ENCODE measurements at places on chromosomes 1 and 21. TPM values are rescaled to one million over a fixed set of nuclear protein-coding genes. Genes with fewer than 3 reads are reported as not detected.

DNA sequence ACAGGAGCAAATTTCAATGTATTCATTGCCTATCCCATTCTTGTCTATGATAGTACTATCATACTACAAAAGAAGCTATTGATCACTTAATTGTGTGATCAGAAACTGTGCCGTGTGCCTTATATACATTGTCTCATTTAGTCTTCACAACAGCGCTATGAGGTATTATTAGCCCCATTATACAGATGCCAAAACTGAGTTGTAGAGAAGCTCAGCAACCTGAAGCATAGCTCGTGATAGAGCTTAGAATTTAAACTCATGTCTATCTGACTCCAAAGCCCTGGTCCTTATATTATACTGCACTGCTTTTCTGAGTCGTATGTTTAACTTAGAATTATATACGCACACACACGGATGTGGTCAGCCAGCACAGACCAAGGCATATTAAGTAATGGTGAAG is 315.1 kb downstream of the NFIA start:
- no peaks in the 10 kb centered on the region for H3K36me3 ChIP-seq
- no peaks in the 10 kb centered on the region for H3K4me1 ChIP-seq
- no peak overlapping the region for H3K4me3 ChIP-seq
- DNase-seq, result no peak
- H3K27me3 ChIP-seq, result peaks cover 8% of the 10 kb centered on the region

DNA sequence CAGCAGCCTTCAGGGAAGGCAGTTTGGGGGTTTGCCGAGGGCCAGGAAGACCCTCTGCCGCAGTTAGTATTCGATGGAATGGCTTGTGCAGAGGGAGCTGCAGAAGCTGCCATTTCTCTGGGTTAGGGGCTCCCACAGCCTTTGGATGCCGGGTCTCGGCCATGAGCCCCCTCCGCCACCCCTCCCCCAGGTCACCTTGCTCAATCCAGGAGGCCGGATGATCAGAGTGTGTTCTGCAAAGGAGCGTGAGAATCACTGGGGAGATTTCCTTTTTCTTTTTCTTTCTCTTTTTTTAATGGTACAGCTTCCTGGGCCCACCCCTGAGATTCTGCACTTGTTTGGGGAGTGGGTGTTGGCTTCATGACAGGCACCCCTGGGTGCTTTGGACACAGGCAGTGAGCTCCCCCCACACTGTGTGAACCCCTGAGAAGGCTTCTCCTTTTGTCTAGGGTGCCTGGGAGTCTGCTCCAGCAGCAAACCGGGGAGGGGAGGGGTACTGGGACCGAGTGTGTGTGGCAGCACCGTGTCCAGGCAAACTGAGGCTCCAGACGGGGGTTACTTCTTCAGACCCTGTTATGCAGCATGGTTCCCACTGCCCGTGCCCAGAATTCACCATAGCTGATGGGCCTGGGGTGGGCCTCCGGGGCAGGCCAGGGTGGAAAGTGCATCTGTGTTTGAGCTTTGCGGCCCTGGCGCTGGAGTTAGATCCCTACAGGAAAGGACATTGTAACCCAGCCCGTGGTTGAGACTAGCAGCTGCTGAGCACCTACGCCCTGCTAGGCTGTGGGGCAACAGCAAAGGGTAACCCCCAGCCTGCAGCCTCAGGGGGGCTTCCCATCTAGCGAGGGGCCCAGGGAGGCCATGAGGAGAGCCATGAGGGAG is 18.5 kb downstream of the TNFRSF1B start:
- no peak for DNase-seq
- no peaks in the 10 kb centered on the region for H3K27me3 ChIP-seq
- H3K27ac ChIP-seq, result no peak overlapping the region
- peaks cover 49% of the 10 kb centered on the region for H3K4me1 ChIP-seq

The S100A14 gene
- not detected for total RNA-seq

DNA sequence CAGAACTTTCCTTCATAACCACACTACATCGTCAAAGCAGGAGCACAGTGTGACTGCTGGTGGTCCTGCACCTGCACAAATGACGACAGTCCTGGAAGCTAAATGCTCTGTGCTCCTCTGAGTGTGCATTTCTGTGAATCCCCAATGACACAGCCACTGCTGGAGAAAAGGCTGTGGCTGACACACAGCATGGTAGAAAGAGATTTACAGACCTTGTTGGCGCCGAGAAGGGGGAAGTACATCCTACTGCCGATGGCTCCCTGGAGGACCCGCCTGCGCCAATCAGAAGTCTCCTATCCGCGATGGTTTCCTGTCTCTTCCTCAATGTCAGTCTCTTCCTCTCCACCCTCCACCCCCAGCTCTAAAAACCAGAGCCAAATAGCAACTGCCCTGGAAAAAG is 115.4 kb upstream of the RAB4A start:
- peaks cover 3% of the 10 kb centered on the region for H3K27me3 ChIP-seq
- H3K27ac ChIP-seq, result no peak overlapping the region
- H3K4me1 ChIP-seq, result peaks cover 4% of the 10 kb centered on the region
- H3K36me3 ChIP-seq, result no peaks in the 10 kb centered on the region
- H3K4me3 ChIP-seq, result no peak overlapping the region
- DNase-seq, result no peak

GRCh38 chr1:224689374-224689773 is 73.3 kb downstream of the CNIH3 start:
- peaks cover 5% of the 10 kb centered on the region for H3K4me1 ChIP-seq
- no peak overlapping the region for H3K4me3 ChIP-seq
- H3K27ac ChIP-seq, result no peak overlapping the region
- peaks cover 3% of the 10 kb centered on the region for H3K27me3 ChIP-seq
- no peak for DNase-seq
- H3K36me3 ChIP-seq, result no peaks in the 10 kb centered on the region

- no peak overlapping the region for H3K27ac ChIP-seq
- H3K4me3 ChIP-seq, result no peak overlapping the region
- H3K27me3 ChIP-seq, result peaks cover 8% of the 10 kb centered on the region
- H3K4me1 ChIP-seq, result no peaks in the 10 kb centered on the region
- no peak for DNase-seq
- H3K36me3 ChIP-seq, result no peaks in the 10 kb centered on the region
Measured at GRCh38 chr1:70112838-70113237, 92.5 kb downstream of the LRRC40 start.

GRCh38 chr1:207911856-207912760 is 1.2 kb upstream of the CD34 start:
- H3K27me3 ChIP-seq, result peaks cover 72% of the 10 kb centered on the region
- H3K27ac ChIP-seq, result no peak overlapping the region
- H3K36me3 ChIP-seq, result no peaks in the 10 kb centered on the region
- H3K4me1 ChIP-seq, result peaks cover 13% of the 10 kb centered on the region

GRCh38 chr21:45317398-45318145 is 29.9 kb upstream of the POFUT2 start:
- H3K36me3 ChIP-seq, result no peaks in the 10 kb centered on the region
- H3K27ac ChIP-seq, result no peak overlapping the region
- no peak overlapping the region for H3K4me3 ChIP-seq
- DNase-seq, result no peak
- H3K27me3 ChIP-seq, result peaks cover 9% of the 10 kb centered on the region

GRCh38 chr1:63320022-63320721 is 2.2 kb upstream of the FOXD3 start:
- no peak overlapping the region for H3K27ac ChIP-seq
- peaks cover 27% of the 10 kb centered on the region for H3K4me1 ChIP-seq
- peaks cover 19% of the 10 kb centered on the region for H3K36me3 ChIP-seq
- DNase-seq, result no peak
- no peak overlapping the region for H3K4me3 ChIP-seq
- peaks cover 65% of the 10 kb centered on the region for H3K27me3 ChIP-seq

The FLG gene
- total RNA-seq, result not detected

DNA sequence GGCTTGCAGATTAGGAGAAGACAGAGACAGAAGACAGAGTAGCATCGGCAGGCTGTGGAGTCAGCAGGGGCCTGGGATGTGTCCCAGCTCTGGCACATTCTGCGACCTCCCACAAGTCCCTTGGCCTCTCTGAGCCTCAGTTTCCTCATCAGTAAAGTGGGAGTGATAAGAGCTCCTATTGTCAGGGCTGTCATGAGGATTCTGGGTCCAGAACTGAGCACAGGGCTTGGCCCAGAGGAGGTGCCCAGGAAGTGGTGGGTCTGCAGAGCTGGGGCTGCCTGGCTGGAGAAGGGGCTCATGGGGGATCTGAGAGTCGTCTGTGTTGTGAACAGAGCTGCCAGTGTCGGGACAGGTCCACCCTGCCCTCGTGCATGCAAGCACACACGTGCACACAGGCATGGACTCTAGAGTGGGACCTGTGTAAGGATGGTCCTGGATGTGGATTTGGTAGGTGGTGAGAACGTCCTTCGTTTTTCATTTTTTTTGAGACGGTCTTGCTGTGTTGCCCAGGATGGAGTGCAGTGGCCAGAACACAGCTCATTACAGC is 262.9 kb downstream of the PTPRU start:
- no peak for DNase-seq
- peaks cover 2% of the 10 kb centered on the region for H3K27me3 ChIP-seq
- no peak overlapping the region for H3K4me3 ChIP-seq
- H3K36me3 ChIP-seq, result no peaks in the 10 kb centered on the region
- H3K4me1 ChIP-seq, result no peaks in the 10 kb centered on the region

- peaks cover 11% of the 10 kb centered on the region for H3K4me1 ChIP-seq
- peak within 1 kb of the TSS; percentile 81 for H3K4me3 ChIP-seq
- no peaks in the 10 kb centered on the region for H3K36me3 ChIP-seq
- H3K27me3 ChIP-seq, result peaks cover 46% of the 10 kb centered on the region
- peak within 1 kb of the TSS; percentile 38 for H3K27ac ChIP-seq
Measured at GRCh38 chr1:30908696-30909364, at the start of gene SDC3. TSS of gene SDC3 (minus strand) at chr1:30908758. CDS start at chr1:30908586, 172 bp downstream.

- peaks cover 14% of the 10 kb centered on the region for H3K27me3 ChIP-seq
- no peak overlapping the region for H3K4me3 ChIP-seq
- DNase-seq, result no peak
- H3K36me3 ChIP-seq, result no peaks in the 10 kb centered on the region
Measured at GRCh38 chr1:235974616-235975015, 90.3 kb downstream of the NID1 start.

GRCh38 chr21:40841524-40842196 is 5.3 kb downstream of the DSCAM start:
- no peaks in the 10 kb centered on the region for H3K36me3 ChIP-seq
- H3K4me3 ChIP-seq, result no peak overlapping the region
- no peak overlapping the region for H3K27ac ChIP-seq
- DNase-seq, result no peak
- H3K4me1 ChIP-seq, result no peaks in the 10 kb centered on the region

- DNase-seq, result no peak
- no peak overlapping the region for H3K27ac ChIP-seq
- no peak overlapping the region for H3K4me3 ChIP-seq
- H3K27me3 ChIP-seq, result no peaks in the 10 kb centered on the region
- peaks cover 15% of the 10 kb centered on the region for H3K4me1 ChIP-seq
- H3K36me3 ChIP-seq, result peaks cover 52% of the 10 kb centered on the region
Measured at GRCh38 chr1:115665319-115666096, 23.7 kb downstream of the VANGL1 start.

The CHD1L gene
- 76.6 TPM for total RNA-seq

The CFHR3 gene
- not detected for total RNA-seq

- no peak overlapping the region for H3K27ac ChIP-seq
- H3K36me3 ChIP-seq, result no peaks in the 10 kb centered on the region
- no peak for DNase-seq
Measured at GRCh38 chr21:16304174-16305095, 574.7 kb downstream of the USP25 start.

The NFASC gene
- 0.14 TPM for total RNA-seq

The UMODL1 gene
- total RNA-seq, result not detected

The GCSAML gene
- total RNA-seq, result 0.43 TPM

GRCh38 chr1:162021124-162021523 is 2.5 kb downstream of the OLFML2B start:
- peaks cover 41% of the 10 kb centered on the region for H3K27me3 ChIP-seq
- no peak overlapping the region for H3K27ac ChIP-seq
- H3K4me3 ChIP-seq, result no peak overlapping the region
- peaks cover 7% of the 10 kb centered on the region for H3K4me1 ChIP-seq
- no peak for DNase-seq
- H3K36me3 ChIP-seq, result no peaks in the 10 kb centered on the region

The C1orf141 gene
- not detected for total RNA-seq

DNA sequence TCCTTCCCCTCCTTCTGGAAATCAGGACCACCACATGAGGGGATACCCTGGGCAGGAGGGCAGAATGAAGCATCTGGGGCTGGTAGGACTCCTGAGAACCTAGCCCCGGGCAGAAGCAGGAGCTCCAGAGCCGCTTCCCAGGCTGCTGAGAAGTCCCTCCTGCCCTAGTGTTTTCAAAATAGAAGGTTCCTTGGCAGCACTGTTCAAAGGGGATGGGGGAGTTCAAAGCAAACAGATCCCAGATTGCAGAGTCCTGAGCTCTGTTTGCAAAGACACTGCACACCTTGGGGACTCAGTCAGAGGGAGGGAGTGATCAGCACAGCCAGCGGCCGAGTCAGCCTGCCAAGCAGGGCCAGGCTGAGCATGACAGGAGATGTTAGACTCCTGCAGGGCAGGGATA is 177.8 kb downstream of the PTPRU start:
- H3K4me3 ChIP-seq, result no peak overlapping the region
- H3K27me3 ChIP-seq, result no peaks in the 10 kb centered on the region
- H3K4me1 ChIP-seq, result no peaks in the 10 kb centered on the region
- H3K36me3 ChIP-seq, result no peaks in the 10 kb centered on the region

DNA sequence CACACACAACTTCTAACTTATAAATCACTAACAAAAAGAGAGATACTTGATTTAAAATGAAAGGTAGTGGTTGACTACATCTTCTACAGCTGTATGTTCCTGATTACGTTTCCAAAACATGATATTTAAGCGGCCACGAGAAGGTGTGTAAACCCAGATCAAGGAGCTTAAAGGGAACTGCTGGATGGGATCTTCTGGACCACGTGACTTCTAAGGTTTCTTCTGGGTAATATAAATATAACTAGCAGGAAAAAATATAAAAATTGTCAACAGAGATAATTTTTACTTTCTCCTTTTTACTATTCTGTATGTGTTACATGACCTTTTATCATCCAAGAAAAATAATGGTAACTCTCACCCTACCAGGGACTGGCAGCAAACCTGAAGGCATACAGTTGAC is 66.2 kb downstream of the TTLL7 start:
- no peaks in the 10 kb centered on the region for H3K4me1 ChIP-seq
- no peak for DNase-seq
- no peak overlapping the region for H3K4me3 ChIP-seq
- no peak overlapping the region for H3K27ac ChIP-seq
- no peaks in the 10 kb centered on the region for H3K36me3 ChIP-seq

DNA sequence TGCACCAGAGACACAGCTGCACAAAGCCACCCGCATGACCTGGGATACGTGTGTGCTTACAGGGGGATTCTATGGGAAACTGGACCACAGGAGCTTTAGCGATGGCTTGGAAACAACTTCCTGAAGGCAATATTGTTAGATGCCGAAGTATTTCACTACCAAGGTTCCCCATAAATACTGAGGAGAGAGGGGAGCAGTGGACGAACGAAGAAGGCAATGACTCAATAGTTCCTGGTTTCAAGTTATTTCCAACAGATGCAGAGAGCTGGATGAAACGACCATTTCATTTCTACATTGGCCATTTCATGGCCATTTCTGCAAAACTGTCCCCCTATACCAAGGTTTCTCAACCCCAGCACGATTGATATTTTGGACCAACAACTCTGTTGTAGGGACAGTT is 61.3 kb downstream of the CD34 start:
- H3K4me3 ChIP-seq, result no peak overlapping the region
- peaks cover 60% of the 10 kb centered on the region for H3K36me3 ChIP-seq
- DNase-seq, result no peak
- no peak overlapping the region for H3K27ac ChIP-seq

Data from activated T-helper 2 cell treated with anti-CD3 and anti-CD28 coated beads, Interferon-gamma antibody, Interleukin-2, Interleukin-4, amounts not matched to agents 10 μg/mL and 5 μg/mL and 100 μg/mL, durations not matched to agents 14 hours and 24 hours and 36 hours (primary cell).